ENCODE measurements at places on chromosomes 7 and 10. TPM values are rescaled to one million over a fixed set of nuclear protein-coding genes. Genes with fewer than 3 reads are reported as not detected.

DNA sequence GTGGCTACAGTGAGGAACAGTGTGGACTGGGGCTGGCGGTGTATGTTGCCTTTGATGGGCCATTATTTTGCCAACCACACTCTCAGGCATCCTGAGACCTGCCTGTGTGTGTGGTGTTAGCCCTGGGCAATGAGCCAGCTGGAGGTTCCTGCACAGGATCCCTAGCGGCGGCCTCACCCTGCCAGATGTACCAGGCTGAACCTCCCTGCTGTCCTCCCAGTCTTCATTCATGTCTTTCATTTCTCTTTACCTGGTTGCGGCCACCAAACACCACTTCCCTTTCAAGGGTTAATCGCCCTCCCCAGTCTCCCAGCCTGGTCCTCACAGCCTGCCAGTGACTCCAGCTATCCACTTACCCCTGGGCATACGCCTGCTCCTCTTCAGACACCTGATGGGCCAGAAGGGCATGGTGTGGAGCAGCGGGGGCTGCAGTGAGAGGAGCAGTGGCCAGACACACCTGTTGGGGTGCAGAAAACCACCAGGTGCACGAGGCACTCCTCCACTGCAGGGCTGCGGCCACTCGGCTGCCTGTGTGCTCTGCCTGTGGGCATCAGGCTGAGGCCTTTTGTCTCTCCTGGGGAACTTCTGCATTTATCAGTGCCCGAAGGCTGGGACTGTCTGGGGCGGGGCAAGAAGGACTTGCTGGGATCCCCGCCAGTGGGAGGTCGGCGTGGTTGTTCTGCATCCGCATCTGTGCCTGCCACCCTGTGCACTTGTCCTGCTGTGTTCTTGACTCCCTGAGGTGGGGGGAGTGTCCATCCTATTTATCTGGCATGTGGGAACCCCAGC is 111.6 kb downstream of the ARHGAP22 start:
- DNase-seq: no peak

- DNase-seq: peak; percentile 40
Observed at GRCh38 chr7:21253740-21254687, 173.9 kb upstream of the SP4 start.

GRCh38 chr7:28767356-28767755 is 190.8 kb downstream of the TRIL start:
- no peak for DNase-seq

GRCh38 chr10:67221939-67222494 is 296.2 kb downstream of the LRRTM3 start:
- DNase-seq: no peak

DNA sequence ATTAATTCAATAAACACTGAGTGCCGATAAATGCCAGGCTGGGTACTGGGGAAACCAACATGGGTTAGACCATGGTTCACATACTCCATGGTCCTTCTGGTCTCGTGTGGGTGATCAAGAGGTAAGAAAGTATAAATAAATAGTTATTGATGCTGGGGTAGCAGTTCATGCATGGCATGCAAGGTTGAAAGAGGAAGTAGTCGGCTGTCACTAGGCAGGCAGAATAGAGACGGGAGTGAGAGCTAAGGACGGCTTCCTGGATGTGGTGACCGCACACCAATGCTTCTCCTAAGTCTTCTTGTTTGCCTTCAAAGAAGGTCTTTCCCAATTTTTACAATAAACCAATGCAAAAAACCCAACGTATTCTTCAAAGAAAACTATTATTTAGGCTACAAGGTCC is 208.6 kb downstream of the ADAM12 start:
- no peak for DNase-seq

GRCh38 chr10:6907877-6908530 is 327.9 kb upstream of the PRKCQ start:
- DNase-seq: no peak

DNA sequence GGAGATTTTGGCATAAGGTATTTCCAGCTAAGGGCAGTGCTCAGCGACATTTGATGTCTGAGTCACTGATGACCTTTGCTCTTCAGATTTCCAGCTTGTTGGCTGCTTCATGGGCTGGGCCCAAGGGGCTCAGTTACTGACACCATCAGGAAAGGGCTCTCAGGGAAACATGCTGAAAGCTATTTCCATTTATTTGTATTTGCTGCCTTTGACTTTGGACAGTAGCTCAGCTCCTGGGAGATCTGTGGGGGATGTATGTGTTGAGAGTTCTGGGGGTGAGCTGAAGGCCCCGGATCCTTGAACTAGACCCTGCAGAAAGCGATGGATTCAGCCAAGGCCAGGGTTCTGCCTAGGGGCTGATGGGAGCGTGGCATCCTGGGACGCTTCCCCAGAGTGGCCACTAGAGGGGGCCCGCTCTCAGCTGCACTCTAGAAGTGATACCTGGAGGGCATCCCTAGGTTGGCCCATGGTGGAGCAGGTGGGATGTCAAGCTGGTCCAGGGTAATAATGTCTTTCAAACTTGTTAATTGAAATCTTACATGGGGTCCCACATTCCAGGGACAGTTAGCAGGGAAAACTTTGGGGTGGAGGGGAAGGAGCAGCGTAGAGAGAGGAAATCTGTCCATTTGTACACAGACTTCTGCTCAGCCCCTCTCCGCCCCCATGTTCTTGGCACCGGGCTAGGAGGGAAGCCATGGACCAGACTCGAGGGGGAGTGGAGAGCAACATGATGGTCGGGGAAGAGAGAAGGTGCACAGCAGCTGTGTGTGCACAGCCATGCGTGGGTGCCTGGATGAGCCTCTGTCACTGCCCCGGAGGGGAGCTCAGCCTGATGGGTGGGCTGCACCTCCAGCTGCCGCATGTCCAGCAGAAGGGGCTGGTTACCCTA is 3.0 kb upstream of the BTBD16 start:
- no peak for DNase-seq

DNA sequence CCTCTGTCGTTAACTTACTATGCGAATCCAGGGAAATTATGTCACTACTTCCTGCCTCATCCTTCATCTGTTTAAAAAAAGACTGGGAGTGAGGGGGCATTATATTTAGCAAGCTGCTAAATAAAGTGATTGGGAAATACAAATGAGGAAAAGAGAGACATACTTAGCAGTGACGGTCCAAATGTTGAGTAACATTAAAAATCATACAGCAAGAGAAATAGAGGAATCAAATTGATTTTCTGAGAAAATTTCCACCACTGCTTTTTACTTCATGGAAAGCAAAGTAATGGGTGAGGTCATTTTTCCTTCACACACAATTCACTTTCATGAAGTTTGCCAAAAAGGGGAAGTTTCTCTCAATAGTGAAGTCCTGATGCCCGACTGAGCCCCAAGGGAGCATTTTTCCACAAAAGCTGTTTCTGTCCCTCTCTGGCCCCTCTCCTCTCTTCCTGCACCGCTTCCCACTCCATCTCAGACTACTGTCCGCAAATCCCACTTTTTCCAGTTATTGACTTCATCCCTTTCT is 61.9 kb upstream of the ADO start:
- peak; percentile 25 for DNase-seq

GBX1 gene
- 2.7 TPM for polyA plus RNA-seq

IL15RA gene
- polyA plus RNA-seq: 3.2 TPM

GRCh38 chr10:47020471-47020870 is 109.2 kb downstream of the PTPN20 start:
- no peak for DNase-seq

DNA sequence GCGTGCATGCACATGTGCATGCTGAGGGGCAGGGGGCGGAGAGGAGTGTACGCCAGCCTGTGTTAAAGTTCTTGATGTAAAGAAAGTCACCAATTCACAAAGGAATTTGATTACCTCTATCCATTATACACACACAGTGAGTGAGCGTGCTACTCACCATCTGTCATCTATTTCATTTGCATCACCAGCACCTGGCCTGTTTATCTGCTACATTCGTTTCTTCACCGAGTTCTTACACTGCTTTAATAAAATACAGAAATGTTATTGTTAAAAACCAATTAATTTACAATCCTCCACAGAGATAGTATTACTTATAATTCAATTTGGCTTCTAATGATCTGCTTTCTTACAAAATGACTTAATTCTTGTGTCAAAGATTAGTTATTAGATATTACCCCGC is 32.6 kb downstream of the NEUROD6 start:
- DNase-seq: no peak

DNA sequence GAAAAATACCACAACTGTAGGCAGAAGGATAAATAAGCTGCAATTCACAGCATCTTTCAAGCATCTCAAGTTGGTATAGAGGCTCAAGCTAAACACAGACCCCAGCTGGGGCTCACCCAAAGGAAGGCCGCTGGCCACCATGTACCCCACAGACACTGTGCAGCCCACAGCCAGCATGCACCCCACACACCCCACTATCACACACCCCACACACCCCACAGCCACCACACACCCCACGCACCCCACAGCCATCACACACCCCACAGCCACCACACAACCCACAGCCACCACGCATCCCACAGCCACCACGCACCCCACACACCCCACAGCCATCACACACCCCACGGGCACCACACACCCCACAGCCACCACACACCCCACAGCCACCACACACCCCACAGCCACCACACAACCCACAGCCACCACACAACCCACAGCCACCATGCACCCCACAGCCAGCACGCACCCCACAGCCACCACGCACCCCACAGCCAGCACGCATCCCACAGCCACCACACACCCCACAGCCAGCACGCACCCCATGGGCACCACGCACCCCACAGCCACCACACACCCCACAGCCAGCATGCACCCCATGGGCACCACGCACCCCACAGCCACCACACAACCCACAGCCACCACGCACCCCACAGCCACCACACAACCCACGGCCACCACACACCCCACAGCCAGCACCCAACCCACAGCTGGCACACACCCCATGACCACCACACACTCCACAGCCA is 214.7 kb downstream of the DNAJB6 start:
- DNase-seq: no peak

DNA sequence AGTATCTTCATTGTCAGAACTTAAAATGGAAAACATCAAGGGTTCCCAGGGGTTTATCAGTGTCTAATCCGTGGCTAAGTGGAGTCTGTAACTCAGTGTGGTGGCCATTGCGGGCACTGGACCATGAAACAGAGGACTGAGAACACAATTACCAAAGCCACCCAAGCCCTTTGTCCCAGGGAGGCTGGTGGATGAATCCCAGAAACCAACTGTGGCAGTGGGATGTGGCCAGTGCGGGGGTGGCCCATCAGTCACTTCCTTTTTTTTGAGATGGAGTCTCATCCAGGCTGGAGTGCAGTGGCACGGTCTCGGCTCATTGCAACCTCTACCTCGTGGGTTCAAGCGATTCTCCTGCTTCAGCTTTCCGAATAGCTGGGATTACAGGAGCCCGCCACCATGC is 61.8 kb downstream of the TACC2 start:
- DNase-seq: no peak

DNA sequence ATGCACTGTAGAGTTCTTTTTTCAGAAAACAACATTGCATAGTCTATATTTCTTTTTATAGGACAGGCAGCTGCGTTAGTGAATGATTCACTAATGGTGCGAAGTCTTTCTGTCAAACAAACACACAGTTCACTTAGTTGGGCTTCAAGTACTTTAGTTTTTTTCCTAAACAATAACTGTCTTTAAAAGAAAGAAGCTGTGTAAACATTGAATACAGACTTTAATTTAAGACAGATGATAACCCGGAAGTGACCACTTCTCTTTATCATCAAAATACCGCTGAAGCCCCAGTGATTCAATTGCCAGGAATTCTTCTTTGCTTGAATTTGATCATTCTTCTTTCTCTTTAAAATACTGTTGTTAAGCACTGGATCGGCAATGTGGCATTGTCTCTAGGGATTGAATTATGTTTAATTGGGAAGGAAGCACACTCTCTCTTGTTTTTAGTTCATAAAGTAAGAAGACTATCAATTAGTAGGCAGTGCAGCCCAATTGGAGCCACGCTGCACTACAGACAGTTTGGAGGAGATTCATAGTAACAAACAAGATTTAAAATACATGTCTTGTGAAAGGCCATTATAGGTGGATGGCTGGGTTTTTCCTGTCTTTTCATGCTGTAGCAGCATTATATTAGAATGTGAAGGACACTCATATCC is 30.4 kb downstream of the CNTNAP2 start:
- DNase-seq: peak; percentile 10

DNA sequence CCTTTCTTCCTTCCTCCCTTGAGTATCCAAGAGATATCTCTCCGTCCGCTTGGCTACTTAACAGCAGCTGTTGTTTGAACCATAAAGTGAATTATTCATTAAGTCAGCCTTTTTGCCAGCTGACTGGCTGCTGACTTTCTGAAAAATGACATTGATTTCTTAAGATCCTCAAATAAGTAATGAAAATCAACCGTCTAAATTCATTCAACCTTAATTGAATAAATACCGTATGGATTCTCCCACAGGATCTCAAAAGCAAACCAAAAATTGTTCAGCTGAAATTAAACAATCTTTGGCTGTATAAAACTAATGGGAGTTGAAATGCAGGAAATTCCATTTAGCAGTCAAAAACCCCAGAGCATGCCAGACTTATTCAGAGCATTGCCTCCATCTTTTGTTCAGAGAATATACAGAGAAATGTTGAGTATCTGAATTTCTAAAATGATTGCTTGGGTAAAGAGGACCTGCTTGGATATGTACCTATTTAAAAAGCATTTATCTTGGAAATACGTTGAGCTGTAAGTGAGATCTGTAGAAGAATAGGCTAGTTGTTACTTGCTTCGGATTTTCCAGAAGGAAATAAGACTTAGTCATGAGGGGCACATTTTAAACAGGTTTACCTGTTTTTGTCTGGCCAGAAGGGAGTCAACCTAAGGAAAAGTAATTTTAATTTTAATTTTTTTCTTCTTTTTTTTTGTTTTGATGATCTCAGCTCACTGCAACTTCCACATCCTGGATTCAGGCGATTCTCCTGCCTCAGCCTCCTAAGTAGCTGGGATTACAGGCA is 136.2 kb downstream of the PLXDC2 start:
- no peak for DNase-seq

ACTR3C gene
- polyA plus RNA-seq: 1.3 TPM

BAMBI gene
- polyA plus RNA-seq: 1.8 TPM

GRCh38 chr10:132637477-132638129 is 100.0 kb downstream of the INPP5A start:
- DNase-seq: peak; percentile 76

DNA sequence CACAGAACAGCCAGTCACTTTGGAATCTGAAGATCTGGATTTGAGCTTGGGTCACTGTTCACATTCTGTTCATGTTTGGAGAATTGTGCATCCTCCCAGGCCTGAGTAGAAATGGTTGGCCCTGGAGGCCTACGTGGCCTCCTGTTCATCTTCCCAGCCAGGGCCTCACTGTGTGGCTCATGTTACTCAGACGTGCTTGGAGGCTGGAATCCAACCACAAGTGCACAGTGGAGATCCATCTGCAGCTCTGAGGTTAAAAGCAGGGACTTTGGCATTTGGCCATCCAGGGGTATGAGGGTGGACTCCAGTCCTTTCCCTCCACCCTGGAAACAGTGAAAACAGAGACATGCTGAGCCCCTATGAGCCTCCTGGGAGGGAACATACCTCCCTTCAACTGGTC is 709.0 kb upstream of the IGFBP3 start:
- no peak for DNase-seq

- no peak for DNase-seq
Observed at GRCh38 chr10:89810908-89811525, 109.6 kb downstream of the KIF20B start.

GRCh38 chr7:135253851-135254771 is 20.5 kb downstream of the STRA8 start:
- DNase-seq: peak; percentile 77

GRCh38 chr10:111078505-111079185 is 1.8 kb downstream of the ADRA2A start:
- DNase-seq: no peak

GRCh38 chr10:32131388-32131787 is 75.2 kb upstream of the KIF5B start:
- no peak for DNase-seq

- DNase-seq: no peak
Observed at GRCh38 chr10:34624323-34625153, 190.6 kb downstream of the PARD3 start.

Measured in hindlimb muscle (tissue), 1 donor.